ENCODE measurements at places on chromosomes 6 and 20. TPM values are rescaled to one million over a fixed set of nuclear protein-coding genes. Genes with fewer than 3 reads are reported as not detected.

The ADGRF5 gene
- total RNA-seq = 0.58 TPM

The MC3R gene
- total RNA-seq = not detected

The FOXS1 gene
- not detected for total RNA-seq

The C20orf144 gene
- 0.29 TPM for total RNA-seq

The BHLHE23 gene
- not detected for total RNA-seq

The KIAA1586 gene
- 19.0 TPM for total RNA-seq

The STMN3 gene
- total RNA-seq = 38.9 TPM

The ZNF335 gene
- total RNA-seq = 23.6 TPM

DNA sequence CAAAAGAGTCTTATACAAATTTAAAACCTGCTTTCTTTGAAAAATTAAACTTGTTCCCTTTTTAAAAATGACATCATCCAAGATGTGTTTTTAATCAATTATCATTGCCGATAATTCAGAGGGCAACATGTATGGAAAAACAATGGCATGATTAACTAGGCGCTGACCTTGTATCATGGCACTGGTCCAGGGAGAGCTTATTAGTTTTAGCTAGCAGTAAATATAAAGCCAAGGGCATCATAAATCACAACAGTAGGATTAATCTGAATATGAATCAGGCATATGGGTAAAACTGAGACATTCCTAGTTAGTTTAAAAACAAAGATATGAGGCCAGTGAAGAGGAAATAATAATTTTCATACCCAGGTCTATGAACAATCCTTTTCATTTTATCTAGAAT lies 374.0 kb downstream of the HDGFL1 start:
- H3K4me1 ChIP-seq = peaks cover 16% of the 10 kb centered on the region
- no peak for DNase-seq
- H3K27ac ChIP-seq = no peak overlapping the region
- H3K36me3 ChIP-seq = no peaks in the 10 kb centered on the region

DNA sequence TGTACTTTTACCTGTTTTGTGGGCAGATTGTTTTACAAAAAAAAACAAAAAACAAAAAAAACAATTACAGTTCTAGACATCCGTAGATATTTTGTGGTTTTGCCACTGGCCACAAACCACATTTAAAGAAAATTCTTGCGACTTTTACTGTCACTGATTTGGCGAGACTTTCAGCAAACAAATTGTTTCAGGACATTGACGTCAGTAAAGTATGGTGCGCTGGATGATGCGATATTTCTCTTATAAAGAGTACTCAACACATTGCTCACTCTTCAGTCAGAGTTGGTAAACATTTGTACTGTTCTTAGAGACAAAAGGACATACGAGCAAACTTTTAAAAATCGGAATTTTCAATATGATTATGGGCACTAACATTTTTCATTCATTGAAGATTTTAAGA lies 229.8 kb downstream of the HAO1 start:
- DNase-seq = no peak
- H3K36me3 ChIP-seq = no peaks in the 10 kb centered on the region
- H3K4me3 ChIP-seq = no peak overlapping the region
- H3K27me3 ChIP-seq = no peaks in the 10 kb centered on the region

GRCh38 chr20:61954276-61955021 lies 111.2 kb downstream of the TAF4 start:
- peaks cover 4% of the 10 kb centered on the region for H3K4me1 ChIP-seq
- peaks cover 10% of the 10 kb centered on the region for H3K27me3 ChIP-seq
- H3K27ac ChIP-seq = no peak overlapping the region

GRCh38 chr6:137941995-137942394 lies 74.9 kb downstream of the TNFAIP3 start:
- H3K4me1 ChIP-seq = peaks cover 7% of the 10 kb centered on the region
- H3K4me3 ChIP-seq = no peak overlapping the region
- DNase-seq = no peak

GRCh38 chr6:148557796-148558321 lies 189.0 kb upstream of the UST start:
- H3K27ac ChIP-seq = no peak overlapping the region
- peaks cover 3% of the 10 kb centered on the region for H3K4me1 ChIP-seq
- peaks cover 11% of the 10 kb centered on the region for H3K36me3 ChIP-seq

GRCh38 chr6:64477391-64477790 lies 841.8 kb downstream of the PHF3 start:
- DNase-seq = no peak
- H3K36me3 ChIP-seq = no peaks in the 10 kb centered on the region
- H3K27me3 ChIP-seq = no peaks in the 10 kb centered on the region
- H3K4me3 ChIP-seq = no peak overlapping the region
- H3K27ac ChIP-seq = no peak overlapping the region

- no peak for DNase-seq
- peaks cover 3% of the 10 kb centered on the region for H3K27me3 ChIP-seq
- no peaks in the 10 kb centered on the region for H3K4me1 ChIP-seq
- H3K4me3 ChIP-seq = no peak overlapping the region
- H3K36me3 ChIP-seq = no peaks in the 10 kb centered on the region
Observed at GRCh38 chr6:9789201-9789600, 625.7 kb downstream of the TFAP2A start.

- DNase-seq = no peak
- H3K27me3 ChIP-seq = no peaks in the 10 kb centered on the region
- peaks cover 18% of the 10 kb centered on the region for H3K36me3 ChIP-seq
- H3K4me1 ChIP-seq = peaks cover 52% of the 10 kb centered on the region
- no peak overlapping the region for H3K4me3 ChIP-seq
Observed at GRCh38 chr20:10621149-10621548, 52.6 kb downstream of the JAG1 start.

GRCh38 chr20:6051505-6051904 lies 2.4 kb downstream of the LRRN4 start:
- peaks cover 4% of the 10 kb centered on the region for H3K36me3 ChIP-seq
- peaks cover 17% of the 10 kb centered on the region for H3K4me1 ChIP-seq
- peak overlapping the region; percentile 75 for H3K4me3 ChIP-seq
- peaks cover 51% of the 10 kb centered on the region for H3K27me3 ChIP-seq
- no peak for DNase-seq

DNA sequence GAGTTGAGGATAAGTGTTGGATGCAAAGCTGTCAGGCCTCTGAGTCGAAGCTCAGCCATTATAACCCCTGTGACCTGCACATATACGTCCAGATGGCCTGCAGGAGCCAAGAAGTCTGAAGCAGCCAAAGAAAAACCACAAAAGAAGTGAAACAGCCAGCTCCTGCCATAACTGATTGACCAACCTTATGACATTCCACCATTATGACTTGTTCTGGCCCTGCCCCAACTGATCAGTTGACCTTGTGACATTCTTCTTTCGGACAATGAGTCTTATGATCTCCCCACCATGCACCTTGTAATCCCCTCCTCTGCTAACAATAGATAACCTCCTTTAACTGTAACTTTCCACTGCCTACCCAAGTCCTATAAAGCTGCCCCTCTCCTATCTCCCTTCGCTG lies 133.7 kb upstream of the AGPAT4 start:
- peaks cover 3% of the 10 kb centered on the region for H3K27me3 ChIP-seq
- H3K27ac ChIP-seq = no peak overlapping the region
- no peak overlapping the region for H3K4me3 ChIP-seq
- H3K36me3 ChIP-seq = no peaks in the 10 kb centered on the region
